Dorsolateral prefrontal cortex (tissue), 122 donors: ENCODE measurements at places on chromosomes 6 and 20.

- DNase-seq = no peak
Observed at GRCh38 chr20:36569847-36570429, 3.5 kb upstream of the TGIF2 start.

DNA sequence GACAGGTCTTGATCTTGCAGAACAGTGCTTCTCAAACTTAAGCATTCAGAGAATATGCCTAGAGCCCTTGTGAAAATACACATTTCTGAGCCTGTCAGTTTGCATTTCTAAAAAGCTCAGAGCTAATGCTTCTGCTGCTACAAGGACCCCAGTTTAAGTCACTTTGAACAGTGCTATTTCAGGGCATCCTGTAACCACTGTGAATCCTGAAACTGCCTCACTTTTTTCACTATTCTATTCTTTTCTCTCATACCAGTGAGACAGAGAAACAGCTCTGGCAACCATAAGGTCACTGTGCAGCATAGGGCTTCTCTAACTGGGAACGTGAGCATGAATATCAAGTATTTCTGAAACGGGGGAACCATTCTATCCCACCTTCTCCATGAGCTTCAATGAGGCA, 51.2 kb downstream of the LGSN start:
- no peak for DNase-seq

- DNase-seq = no peak
Observed at GRCh38 chr20:2798095-2798805, 2.2 kb downstream of the CPXM1 start.

DNA sequence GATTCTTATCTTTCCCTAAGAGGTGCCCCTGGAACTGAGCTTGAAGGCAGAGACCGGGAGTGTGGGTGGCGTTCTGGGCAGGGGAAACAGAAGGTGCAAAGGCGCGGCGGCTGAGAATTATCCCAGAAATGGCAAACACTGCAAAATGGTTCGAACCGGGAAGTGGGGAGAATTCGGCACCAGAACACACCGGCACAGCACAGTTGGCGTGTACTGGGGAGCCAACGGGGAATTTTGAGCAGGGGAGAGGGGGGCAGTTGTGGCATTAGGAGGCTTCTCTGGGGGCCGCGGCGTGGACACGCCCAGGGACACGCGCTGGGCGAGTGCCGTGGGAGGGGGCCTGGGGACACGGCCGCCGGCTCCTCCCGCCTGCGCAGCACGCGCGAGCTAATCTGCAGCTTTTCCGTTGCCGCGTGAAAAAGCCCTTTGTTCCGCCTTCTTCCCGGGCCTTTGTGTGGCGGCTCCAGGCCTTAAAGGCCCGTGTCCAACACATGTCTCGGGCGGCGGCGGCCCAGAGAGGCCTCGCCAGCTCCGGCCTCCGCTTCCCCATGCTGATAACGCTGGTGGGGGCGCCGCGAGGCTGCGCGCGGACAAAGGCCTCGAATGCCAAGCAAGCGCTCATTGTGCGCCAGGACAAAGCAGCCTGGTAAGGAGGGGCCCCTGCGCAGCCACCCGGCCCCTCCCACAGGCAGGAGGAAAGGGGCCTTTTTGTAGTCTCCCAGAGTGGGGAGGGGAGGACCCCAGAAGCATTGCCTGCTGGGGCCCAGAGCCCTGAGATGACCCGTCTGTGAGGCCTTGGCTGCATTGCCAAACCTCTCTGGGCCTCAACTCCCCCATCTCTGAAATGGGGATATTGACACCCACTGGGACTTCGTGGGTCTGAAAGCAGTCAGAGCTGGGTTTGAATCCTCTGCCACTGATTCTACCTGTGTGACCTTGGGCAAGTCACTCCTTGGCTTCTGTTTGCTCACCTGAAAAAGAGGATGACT, 82.8 kb downstream of the CD40 start:
- peak; percentile 70 for DNase-seq

DNA sequence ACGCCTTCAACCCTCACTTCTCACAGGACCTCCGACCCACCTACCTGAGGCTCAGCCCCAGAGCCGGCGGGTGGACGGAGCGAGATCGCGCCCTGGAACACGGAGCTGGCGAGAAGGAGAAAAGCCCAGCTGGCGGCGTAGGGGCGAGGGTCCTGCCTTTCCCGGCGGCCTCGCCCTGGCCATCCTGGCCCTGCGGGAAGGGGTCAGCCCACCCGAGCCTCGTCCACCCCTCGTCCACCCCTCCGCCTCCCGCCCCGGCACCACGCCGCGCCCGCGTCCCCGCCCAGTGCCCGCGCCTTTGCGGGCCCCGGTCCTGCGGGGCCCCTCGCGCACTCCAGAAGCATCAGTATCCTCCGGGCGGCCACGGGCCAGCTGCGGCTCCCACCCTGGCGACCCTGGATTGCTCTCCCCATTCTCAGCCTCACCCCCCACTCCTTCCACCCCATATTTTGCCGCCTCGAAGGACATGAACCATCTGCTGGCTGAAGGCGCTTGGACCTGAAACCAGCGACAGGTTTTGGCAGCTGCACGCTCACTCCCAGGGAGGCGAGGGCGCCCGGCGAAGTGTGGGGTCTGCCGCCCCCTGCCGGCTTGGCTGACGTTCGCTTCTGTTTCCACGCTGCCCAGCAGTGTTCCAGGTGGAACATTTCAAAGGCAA, 65.1 kb downstream of the PLG start:
- peak; percentile 73 for DNase-seq

DNA sequence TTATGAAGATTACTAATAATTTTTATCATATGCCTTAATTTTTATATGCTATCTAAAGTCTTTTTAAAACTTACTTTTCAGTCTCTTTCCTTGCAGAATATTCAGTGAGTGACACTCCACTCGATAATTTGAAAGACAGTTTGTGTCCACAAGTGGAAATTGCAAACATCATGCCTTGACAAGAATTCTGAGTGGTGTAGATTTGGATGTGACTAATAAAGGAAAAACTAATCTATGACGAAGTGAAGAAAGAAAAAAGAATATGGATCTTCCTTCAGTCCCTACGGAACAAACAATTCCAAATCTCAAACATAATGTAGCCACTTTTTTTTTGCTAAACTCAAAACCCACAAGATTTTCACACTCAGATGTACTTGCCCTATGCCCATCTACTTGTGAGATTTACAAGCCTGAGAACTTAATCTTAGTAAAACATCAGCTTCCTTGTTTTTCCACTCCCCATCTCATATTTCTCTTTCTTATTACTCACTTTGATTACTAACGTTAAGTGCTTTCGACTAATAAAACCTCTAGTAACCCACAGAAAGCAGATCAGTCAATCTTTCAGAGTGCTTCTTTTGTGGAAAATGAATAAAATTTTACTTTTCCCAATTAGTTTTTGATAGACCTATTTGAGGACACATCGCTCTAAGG, 1155.8 kb downstream of the GRIK2 start:
- DNase-seq = no peak

DNA sequence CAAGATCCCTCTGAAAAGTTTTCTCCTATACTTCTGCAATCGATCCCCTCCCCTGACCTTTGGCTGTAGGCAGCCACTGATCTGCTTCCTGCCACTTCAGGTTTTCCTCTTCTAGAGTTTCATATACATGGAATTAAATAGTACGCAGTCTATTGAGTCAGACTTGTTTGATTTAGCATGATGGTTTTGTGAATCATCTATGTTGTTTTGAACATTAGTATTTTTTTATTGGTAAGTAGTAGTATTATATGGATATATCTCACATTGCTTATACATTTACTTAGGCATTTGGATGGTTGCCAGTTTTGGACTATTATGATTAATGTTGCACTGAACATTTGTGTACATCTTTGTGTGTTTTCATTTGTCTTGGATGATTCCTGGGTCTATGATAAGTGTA, 518.0 kb downstream of the CD109 start:
- no peak for DNase-seq

DNA sequence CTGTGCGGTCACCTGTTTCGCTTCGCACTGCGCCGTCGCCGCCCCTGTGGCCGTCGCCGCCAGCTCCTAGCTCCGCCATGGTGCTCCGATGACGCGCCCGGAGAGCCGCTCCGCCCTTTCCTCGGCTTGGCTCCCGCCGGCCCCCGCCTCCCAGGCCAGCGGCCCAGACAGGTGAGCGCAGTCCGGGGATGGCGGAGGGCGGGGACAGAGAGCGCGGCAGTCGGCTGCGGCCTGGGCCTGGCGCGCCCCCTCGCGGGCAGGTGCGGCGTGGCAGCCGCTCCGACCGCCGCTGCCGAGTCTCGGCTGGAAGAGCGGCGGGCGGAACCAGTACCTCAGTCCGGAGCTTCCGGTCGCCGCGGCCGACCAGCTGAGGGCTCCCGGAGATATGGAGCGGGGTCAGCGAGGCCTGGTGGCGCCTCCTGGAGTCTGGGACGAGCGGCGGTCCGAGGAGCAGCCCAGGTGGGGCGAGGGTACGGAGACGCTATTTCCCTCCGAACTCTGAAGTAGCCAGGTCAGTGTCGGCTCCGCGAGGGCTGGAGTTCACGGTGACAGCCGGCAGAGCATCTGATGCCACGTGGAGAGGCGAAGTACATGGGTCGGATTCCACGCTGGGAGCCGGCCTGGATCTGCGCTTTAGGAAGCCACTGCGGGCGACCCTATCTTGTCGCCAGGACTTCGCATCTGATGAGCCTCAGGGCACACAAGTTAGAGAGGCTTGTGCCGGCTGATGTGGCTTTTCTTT, at the start of gene MAP7:
MAP7 (minus strand) TSS at position 93 of the 742 bp plus-strand sequence; CDS start at position 79, 14 bp downstream.
- peak; percentile 78 for DNase-seq

DNA sequence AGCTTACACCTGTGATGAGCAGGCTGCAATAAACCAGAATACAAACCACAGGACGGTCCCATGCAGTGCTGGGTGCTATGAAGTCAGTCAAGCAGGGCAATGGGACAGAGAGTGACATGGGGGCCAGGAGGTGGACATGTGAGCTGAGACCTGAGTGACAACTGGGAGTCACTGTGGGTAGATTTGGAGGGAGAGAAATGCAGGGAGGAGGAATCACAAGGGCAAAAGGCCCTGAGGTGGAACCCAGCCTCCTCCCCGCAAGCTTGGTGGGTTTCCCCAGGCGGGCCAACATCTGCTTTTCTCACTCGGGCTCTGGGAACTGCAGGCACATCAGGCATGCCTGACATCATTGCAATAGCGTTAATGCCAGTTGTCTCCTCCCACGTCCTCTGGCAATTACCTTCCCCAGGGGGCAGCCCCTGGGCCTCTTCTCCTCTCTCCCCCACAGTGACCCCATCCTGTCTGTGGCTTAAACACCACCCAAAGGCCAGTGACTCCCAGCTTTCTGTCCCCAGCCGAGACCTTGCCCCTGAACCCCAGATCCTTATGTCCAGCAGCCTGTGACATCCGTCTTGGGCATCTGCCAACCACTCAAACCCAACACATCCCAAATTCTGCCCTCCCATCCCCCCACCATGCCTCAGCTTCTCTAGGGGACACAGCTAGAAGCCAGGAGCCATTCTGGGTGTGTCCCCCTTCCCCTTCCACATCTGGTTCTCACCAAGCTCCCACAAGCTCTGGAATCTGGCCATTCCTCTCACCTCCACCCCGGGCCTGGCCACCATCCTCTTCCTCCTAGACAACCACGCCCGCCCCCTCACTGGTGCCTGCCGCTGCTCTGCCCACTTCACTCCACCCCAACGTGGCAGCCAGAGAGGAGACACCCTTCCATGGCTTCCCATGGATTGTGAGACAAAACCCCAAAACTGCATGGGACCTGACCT, 28.2 kb downstream of the PDRG1 start:
- no peak for DNase-seq

DNA sequence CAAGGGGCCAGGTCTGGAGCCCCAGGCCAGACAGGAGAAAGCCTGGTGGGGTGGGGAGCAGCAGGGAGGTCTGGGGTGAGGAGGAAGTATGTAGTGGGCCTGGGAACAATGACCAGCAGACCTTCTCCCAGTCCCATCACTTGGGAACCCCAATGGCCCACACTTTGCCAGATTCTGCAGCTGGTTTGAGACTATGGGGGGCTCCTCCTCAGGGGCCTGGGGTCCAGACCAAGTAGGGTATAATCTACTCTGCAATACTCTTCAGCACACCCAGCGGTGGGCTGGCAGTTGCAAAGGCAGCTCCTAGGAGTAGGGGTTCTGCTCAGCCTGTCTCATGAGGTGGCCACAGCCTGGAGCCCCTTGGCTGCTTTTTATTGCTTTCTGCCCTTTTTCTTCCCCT, 52.8 kb downstream of the NPEPL1 start:
- DNase-seq = no peak

- no peak for DNase-seq
Observed at GRCh38 chr6:19312241-19312978, 524.8 kb upstream of the ID4 start.

GRCh38 chr20:20929341-20929740, 176.8 kb downstream of the LINC00237 start:
- DNase-seq = no peak

GRCh38 chr6:56692523-56693245, 50.0 kb upstream of the DST start:
- no peak for DNase-seq

DNA sequence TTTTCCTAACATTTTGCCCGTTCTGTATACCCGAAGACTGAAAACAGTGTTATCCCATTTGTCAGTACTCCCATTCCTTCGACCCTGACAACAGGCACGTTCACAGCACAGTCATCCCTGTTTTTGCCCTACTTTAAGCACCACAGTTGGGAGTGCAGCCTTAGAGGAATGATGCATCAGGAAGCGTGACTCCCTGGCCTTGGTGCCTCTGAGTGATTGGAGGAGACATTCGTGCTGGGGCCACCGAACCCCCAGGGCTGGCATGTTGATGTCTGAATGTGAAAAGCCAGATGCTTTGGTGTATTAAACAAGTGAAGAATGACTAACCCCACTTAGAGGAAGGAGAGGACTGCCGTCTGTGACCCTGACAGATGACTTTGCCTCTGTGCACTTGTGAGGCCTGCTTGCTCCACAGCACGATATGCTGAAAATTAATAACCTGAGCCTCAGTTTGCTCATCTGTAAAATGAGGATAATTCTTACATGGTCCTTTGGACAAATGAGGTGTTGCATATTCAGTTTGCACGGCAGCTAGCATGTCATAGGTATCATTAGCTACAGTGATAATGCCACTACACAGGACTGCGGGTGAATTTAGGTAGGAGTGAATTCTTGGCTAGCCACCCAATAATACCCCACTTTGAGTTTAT, 36.0 kb downstream of the STK35 start:
- DNase-seq = no peak

DNA sequence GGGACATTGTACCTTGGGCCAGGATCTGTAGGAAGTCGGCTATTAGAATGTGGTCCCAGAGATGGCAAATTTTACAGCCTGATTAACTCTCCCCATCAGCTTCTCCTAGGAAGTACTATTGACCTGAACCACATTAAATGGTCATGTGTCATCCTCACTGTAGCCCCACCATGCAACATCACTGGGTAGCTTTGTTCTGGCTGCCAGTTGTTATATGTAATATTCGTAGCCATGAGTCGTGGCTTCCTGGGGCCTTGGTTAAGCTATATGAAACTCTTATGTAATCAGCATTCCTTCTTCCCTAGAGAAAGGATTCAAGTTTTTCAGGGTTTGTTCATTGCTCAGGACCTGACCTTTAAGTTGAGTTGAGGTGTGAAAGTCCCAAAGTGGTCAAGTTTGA, 125.7 kb downstream of the ANKS1A start:
- no peak for DNase-seq

DNA sequence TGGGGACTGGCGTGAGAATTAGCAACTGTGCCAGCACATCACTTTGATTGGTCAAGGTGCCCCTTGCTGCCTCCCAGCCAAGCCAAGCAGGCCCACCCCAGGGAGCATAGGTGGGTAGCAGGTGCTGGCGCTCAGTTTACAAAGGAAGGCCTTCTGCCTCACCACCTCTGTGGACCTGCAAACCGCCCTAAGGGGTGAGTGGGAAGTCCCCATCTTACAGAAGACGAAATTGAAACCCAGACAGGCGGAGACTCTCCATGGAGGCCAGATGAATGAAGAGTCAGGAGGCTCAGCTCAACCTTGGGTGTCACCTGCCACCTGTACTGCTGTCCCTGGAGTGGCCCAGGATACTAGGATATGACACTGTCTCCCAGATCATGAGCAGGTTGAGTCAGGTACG, 21.5 kb upstream of the MAS1L start:
- DNase-seq = no peak

GRCh38 chr20:7272512-7272911, 505.0 kb downstream of the BMP2 start:
- DNase-seq = no peak
